ENCODE measurements at places on chromosomes 1 and 21.
A peak's percentile ranks its signal among the peaks of the same experiment; 100 is the strongest.

DNA sequence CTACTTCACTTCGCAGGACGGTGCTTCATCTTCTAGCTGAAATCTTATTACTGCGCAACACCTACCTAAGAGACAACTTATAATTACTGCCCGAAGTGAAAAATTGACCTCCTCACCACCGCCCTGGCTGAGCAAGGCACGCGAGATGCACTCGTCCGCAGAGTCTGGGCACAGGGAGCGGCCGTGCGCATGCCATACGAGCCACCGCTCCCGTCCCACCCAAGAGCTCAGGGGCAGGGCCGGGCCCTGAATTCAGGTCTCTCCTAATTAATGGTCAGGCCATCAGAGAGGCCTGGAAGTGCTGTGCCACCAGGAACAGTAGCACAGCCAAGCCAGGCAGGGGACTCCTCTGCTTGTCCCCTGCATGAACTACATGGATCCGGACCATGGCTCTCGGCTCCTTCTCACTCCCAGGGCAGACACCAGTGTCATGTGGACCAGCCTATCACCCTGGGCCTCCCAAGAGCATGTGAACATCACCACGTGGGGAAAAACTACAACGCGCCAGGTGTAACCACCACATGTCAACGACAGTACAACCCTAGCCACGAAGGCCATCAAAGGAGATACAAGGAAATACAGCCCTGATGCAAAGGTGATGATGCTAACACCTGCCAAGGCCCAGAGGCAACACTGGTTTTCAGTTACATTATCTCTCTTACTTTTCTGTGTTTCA, 11.5 kb downstream of the RIPK4 start:
- no peak for DNase-seq

GRCh38 chr1:10794724-10795275, 1.6 kb downstream of the CASZ1 start:
- no peak for DNase-seq

GRCh38 chr1:209086486-209087192, 496.9 kb upstream of the CAMK1G start:
- DNase-seq = no peak

DNA sequence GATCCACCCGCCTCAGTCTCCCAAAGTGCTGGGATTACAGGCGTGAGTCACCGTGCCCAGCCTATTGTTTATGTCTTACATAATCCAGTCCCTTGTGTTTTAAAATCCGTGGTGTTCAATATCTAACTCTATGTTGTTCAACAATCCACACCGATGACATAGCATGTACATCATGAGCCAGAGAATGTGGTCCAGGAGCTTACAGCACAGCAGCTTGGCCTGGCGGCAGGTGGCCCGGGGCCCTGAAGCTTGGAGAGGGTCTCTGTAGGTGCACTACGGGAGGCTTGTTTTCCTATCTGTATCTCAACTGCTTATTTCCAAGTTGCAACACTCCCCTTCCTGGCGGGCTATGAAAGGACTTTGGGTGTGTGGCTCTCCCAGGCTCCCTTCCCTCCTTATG, 138.4 kb downstream of the ADSS2 start:
- DNase-seq = no peak

DNA sequence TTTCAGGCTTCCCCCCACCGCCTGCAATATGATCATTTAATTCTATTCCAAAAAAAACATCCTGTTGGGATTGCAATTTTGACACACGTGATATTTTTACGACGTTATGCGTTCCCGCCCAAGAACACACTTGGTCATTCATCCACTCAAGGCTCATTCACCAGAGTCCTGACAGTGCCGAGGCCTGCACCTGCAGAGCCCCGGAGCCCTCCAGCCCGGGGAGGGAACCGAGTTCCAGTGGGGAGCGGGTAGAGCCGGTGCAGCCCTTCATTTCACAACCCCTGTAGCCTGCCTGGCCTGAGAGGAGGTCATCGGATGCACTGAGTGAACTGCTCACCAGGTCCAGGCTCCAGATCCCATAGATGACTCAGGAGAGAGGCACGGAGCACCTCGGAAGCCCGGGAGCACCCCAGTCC, 156.0 kb upstream of the BACE2 start:
- DNase-seq = no peak

- DNase-seq = no peak
Measured at GRCh38 chr1:162376691-162377090, at the start of gene SPATA46. TSS of gene SPATA46 (minus strand) at chr1:162376854. CDS start at chr1:162376790, 64 bp downstream.

GRCh38 chr1:229874609-229875008, 192.4 kb upstream of the GALNT2 start:
- DNase-seq = no peak

- no peak for DNase-seq
Measured at GRCh38 chr21:43574741-43575472, 84.4 kb downstream of the HSF2BP start.

DNA sequence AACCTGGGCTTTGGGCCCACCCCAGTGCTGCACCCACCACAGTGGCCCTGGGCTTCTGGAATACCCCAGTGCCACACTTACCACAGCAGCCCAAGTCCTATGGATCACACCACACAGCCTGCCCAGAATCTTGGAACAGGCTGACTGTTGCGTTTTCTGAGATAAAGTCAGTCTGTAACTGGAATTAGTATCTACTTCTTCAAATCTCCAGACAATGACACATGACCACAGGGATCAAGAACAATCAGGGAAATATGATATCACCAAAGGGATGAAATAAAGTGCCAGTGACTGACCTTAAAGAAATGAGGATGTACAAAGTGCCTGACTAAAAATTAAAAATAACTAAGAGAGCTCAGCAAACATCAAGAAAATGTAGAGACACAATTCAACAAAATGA, 239.7 kb upstream of the PLD5 start:
- DNase-seq = no peak

DNA sequence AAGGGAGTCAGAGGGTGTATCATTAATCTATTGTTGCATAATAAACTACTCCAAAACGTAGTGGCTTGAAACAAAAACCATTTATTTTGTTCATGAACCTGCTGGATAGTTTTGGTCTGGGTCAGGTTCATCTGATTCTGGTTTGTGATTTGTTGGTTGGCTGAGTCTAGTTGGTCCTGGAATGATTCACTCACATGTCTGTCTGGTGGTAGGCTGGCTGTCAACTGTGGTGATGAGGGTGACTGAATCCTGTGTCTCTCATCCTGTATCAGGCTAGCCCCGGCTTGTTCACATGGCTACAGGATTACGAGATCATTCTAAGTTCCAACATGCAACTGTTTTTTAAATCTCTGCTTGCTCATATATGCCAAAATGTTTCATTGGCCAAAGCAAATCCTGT, 22.5 kb upstream of the SIKE1 start:
- DNase-seq = no peak

DNA sequence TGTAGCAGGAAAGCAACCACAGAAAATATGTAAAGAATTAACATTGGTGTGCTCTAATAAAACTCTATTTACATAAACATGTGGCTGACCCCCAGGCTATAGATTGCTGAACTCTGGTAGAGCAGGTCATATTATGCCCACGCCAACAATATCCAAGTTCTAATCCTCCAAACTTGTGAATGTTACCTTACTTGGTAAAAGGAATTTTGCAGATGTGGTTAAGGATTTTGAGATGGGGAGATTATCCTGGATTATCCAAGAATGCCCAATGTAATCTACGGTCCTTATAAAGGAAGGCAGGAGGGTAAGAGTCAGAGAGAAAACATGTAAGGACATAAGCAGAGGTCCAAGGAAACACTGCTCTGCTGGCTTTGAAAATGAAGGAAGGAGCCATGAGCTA, 201.0 kb downstream of the USH2A start:
- no peak for DNase-seq

GRCh38 chr1:203990118-203990517, 82.8 kb upstream of the SOX13 start:
- DNase-seq = no peak

- no peak for DNase-seq
Measured at GRCh38 chr1:233962878-233963277, 58.4 kb downstream of the SLC35F3 start.

DNA sequence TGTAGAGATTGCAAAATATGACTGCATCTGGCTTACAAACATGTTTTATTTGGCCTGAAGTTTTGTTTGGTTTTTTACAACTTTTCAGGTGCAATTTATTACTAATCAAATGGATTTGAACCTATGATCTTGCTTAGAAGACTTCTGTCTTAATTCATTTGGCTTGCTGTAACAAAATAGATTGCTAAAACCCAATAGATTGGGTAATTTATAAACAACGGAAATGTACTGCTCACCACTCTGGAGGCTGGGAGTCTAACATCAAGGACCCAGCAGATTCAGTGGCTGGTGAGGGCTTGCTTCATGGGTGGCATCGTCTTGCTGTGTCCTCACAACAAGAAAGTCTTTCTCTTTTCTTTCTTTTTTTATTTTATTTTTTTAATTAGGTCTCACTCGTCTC, 72.9 kb downstream of the LBR start:
- no peak for DNase-seq

DNA sequence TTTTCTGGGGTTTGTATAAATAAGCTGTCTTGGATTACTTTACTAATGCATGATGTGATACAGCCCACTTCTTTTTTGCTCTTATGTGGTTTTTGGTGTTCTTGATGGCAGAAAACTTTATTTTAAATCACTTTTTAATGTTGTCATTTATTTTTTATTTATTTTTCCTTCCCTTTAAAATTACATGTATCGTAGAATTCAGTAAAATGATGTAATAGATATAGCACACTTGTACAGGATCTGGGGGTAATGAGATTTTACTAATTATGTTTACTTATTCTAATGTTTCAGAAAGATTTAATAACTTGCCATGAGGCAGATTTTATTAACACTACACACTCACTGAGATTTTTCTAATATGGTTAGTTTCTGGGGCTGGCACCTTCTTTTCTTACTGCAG, 701 bp upstream of the B3GALT2 start:
- DNase-seq = no peak

GRCh38 chr1:43453442-43454269, at the start of gene HYI:
TSS of gene HYI (minus strand) at chr1:43453931. CDS start at chr1:43453793, 138 bp downstream.
- DNase-seq = peak; percentile 55

DNA sequence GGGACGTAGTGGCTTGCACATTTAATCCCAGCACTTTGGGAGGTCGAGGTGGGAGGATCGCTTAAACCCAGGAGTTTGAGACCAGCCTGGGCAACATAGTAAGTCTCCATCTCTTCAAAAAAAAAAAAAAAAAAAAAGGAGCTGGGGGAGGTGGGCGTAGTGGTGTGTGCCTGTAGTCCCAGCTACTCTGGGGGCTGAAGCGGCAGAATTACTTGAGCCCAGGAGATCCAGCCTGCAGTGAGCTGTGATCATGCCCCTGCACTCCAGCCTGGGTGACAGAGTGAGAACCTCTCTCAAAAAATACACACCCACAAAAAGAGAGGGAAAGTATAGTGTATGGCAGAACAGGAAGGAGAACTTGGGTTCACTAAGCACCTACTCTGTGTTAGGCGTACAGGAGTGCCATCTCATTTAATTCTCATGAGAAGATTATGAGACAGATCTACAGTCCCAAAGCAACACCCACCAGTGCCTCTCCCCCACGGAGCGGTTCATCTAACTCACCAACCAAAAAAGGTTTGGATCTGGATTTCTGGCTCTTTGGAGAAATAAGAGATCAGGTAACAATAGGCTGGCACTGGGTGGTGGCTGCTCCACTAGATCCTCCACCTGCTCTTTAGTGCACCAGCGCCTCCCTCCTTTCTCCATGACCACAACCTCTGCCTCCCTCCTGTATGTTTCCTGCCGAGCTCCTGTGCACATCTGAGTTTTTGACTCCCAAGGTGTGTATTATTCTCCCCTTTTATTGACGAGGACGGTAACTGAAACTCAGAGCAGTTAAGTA, 1.4 kb upstream of the TRAF5 start:
- no peak for DNase-seq

DNA sequence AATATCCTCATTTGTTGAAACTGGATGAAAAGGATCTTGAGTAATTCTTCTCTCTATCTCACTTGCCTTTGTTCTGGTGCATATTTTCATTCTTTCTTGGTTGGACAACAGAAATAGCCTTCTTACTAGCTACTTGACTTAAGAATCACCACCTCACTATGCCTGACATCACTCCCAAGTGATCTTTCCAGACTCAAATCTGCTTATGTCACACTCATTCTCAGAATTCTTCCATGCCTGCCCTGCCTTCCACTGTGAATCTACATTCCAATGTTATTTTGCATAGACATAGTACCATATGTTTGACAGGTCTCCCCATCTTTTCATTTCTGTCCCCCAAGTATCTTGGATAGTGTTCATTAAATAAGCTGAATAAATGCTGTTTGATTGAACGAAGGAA, 78.5 kb upstream of the DPYD start:
- DNase-seq = no peak

DNA sequence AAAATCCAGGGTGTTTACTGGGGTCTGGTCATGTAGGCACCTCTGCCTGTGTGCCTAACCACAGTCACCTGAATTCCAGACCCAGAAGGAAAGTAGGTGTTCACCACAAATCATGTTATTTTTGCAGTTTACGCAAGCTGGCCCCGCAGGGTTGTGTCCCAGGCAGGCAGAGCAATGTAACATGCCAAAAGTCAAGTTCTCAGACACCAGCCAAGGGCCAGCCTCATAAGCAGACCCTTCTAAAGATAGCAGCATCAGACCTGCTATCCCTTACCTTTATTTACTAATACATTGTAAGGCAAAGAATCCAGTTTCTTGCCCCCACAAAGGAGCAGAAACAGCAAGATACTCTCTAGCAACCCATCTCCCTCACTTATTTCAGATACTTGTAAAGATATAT, 83.0 kb downstream of the GPR161 start:
- no peak for DNase-seq

DNA sequence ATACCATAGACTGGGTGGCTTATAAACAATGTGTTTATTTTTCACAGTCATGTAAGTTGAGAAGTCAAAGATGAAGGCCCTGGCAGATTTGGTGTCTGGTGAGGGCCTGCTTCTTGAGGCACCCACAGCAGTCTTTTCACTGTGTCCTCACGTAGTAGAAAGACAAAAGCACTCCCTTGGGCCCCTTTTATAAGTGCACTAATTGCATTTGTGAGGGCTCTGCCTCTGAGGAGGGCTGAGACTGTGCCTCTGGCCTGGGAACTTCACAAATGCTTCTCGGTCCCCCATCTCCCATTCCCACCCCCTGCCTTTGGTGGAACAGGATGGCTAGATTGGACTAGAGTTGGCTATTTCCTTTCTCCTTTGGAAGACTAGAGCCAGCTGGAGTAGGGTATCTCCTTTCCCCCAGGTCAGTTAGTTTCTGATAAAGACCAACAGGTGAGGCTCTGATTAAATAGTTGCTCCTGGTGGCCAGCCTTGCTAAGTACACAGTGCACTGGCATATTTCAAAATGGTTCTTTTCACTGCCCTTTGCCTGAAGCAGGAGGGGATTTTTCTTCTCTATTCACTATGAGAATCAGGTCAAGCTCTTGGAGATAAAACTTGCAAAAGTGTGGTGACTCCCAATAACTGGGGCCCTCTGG, 82.9 kb downstream of the PLPPR4 start:
- DNase-seq = no peak

GRCh38 chr1:77413541-77414335, 131.9 kb downstream of the AK5 start:
- no peak for DNase-seq

- DNase-seq = no peak
Measured at GRCh38 chr1:229253151-229253974, 17.5 kb upstream of the RAB4A start.

DNA sequence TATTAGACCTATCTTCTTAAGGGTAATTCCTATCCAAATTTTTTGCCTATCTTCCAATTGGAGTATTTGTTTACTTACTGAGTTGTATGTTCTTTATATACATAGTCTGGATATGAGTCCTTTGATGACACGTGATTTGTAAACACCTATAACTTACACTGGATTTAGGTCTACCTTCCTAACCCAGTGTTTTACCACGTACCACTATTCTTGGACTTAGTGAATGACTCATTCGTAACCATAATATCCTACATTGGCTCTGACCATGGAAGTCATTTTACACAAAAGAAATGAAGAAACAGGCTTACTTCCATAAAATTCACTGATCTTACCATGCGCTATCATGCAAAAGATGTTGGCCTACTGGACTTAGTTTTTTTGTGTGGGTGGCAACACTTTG, 23.9 kb upstream of the ZZZ3 start:
- DNase-seq = no peak

Data from NCI-H187 (cell line).